ENCODE measurements at places on chromosomes 1 and 21.

DNA sequence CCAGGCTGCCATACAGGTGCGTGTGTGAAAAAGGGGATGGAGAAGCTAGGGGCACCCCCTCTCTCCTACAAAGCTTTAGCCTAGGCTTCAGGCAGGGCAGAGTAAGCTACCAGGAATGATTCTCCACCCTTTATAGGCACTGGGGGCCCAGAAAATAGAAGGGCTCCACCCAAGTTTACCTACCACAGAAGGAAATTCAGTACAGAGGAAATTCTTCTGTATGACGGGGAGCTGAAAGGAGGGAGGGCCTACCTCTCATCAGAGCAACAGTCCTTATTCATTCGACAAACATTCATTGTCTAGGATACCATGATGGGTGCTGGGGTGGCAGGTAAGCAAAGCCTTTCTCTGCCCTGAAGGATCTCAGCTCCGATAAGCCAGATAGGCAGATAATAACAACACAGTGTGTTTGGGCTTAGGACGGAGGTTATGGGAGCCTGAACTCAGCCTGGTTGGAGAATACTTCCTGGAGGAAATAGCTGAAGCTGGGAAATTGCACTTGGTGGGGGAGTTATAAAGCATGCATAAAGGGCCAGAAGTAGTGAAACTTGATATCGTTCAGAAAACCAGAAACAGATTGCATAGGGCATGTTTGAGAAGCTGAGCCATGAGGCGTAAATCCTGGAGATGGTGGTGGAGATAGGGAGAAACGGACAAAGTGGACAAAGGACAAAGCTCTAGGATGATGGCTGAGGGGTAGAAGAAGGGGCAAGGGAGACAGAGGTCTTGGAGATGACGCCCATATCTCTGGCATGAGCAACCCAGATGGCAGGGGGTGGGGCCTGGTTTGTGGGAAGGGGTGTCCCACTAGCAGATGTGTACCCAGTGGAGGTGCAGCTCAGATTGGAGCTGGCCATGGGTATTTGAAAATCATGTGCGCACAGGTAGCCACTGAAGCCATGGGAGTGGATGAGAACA is 5.3 kb upstream of the P3R3URF start:
- no peak for DNase-seq

DNA sequence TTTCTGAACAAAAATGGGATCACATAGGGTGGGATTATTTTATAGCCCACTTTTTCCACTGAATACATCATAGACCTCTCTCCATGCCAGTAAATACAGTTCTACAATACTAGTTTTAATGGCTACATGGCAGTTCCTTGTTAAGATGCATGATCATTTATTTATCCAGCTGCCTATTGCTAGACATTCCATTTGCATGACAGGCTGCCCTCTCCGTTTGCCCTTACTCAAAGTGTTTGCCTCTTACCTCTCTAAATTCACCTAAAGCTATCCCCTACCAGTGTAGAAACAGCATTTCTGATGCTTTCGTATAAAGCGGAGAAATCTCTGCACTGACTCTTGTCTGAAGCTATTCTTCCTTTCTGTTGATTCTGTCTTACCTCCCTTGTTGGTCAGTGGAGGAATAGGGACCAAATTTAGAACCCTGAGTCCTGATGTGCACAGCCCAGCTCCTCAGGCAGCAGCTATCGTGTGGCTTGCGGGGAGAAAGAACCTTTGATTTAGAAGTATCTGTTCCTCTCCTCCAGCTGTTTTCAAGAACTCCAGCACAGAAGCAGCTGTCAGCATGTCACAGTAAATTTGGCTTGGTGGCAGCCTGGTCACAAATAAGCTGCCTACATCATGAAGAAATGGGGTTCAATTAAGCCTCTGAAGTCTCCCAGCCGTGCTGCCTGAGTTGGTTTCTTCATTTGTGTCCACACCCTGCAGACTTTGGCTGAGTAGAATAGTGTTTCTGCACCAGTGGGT is 337.3 kb downstream of the PRDM2 start:
- DNase-seq = no peak

DNA sequence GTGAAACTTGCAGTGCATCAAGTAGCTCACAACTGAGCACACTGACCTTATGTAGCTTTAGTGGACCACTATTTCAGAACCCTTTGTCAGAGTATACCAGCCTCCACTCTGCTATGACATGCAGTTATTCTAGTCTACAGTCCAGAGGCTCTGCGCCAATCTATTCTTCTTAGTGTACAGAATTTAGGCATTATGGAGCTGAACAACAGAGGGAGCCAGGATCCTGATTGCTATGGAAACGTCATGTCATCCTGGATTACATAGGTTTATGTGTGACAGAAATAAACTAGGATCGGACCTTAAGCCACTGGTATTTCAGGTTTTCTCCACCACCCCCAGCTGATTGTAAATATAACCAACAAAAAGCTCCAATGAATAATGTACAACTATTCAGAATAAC is 48.1 kb upstream of the EEIG2 start:
- no peak for DNase-seq

DNA sequence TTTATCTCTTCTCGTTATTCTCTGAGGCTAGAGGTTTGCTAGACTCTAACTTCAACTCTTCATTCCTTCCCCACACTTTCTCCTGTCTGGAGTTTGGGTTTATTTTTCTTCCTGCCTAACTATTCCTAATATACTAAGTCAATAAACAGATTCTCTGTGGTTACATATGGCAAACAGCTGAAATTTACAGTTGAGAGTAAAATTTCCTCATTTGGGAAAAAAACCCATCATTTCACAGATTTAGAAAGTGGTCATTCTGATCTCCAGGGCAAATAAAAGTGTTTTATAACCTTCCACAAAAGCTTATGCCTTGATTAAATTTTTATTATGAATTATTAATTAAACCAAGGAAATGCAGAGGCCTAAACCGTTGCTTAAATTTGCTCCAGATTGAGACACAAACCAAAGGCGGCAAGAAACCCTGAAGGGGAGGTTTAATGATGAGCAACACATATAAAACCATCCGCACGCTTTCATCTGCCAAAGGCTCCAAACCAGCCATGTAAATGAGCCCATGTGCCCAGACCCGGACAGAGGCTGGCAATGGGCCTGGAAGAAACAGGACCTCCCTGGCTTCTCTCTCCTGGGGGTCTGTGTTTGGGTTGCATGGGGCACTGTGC is 201.7 kb upstream of the LMO4 start:
- DNase-seq = no peak

DNA sequence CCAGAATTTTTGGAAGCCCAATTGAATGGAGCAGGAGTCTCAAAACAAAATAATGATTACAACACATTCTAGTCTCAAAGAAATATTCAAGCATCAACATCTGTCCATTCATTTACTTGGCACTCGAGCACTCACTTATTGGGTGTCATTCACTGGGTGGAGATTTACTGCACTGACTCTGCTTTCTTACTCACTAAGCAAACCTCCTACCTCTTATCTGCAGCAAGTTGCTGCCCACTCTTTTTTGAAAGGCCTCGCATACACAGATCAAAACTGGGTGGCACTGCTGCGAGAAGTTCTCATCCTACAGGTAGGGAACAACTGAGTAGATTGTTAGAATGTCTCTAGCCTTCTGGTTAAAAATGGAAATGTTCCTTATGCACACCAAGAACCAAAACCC is 18.0 kb downstream of the RHBDL2 start:
- DNase-seq = no peak

DNA sequence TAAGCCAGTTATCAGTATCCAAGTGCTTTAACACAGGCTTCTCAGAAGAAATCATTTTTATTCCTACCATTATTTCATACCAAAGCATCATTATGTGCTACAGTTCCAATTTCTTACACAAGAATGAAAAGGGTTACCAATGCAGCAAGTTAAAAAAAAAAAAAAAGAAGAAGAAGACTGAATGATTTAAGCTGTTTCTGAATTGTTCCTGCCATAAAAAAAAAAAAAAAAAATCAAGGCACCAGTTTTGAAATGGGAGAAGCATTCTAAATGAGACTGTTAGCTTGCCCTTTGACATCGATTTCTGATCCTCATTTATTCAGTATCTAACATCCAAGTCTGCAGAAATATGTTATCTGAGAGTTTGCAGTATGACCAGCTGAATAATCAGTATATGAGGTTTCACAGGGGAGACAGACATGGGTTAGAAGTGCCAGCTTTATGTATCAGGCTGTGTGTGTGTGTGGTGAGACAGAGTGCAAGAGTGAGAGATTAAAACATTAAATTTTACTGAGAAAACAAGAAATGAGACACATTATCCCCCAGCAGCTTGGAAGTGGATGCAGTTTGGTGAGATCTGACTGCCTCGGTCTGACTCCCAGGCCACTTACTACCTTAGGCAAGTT is 105.8 kb downstream of the COLGALT2 start:
- DNase-seq = no peak

DNA sequence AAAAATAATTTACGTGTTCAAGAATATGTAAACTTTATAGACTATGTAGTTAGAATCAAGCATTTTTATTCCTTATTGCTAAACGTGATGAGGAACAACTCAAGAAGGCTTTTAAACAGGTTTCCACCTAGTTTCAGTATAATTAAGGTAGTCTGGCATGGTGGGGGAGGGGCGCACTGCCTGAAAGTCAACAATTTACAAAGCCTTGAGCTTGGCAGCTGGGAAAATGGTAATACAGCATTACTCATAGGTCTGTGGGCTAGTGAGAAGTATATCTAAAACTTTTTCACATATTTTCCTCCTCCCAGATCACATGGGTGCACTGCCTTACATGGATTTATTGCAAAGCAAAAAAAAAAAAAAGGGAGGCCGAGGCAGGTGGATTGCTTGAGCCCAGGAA is 75.2 kb downstream of the EVI5 start:
- DNase-seq = no peak

DNA sequence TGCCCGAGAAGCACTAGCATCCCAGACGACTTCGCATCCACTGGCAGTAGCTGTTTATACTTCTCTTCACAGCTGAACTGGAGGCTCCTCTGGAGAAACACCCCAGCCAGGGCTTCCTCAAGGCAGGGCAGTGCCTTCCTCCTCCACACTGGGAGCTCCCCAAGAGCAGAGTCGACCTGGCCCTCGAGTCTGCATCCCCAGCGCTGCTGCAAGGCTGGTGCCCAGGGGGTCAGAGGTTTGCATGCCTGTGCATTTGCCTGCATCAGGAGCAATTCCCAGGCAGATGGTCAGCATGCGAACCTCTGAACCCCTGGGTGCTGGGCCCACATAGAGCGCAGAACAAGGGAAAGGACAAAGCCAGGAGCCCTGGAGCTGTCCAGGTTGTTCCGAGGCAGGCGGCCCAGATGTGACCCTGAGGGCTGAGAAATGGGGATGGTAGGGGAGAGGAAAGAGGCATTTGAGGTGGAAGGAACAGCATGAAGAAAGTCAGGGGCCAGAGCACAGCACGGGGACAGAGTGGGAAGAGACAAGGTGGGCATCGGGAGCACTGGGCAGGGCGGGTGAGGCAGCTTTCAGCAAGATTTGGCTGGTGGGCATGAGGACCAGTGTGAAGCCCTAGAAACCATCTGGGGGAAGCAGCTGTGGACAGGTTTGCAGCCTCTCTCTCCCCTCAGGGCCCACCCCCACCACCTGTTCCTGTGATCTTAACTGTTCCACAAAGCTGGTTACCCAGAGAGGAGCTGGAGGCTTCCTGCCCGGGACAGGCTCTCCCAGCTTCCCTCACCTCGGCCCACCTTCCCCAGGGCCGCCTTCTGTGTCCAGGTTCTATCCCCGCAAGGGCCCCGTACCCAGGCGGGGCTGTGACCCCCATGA is 6.4 kb upstream of the S100A8 start:
- DNase-seq = no peak

All from stimulated activated CD4-positive, alpha-beta T cell treated with anti-CD3 and anti-CD28 coated beads, Interleukin-4, amount 100 ng/mL, for 1 hour (primary cell).